Activated T-cell treated with anti-CD3 and anti-CD28 coated beads for 1 hour (primary cell): ENCODE measurements at places on chromosomes 11 and 22.

DNA sequence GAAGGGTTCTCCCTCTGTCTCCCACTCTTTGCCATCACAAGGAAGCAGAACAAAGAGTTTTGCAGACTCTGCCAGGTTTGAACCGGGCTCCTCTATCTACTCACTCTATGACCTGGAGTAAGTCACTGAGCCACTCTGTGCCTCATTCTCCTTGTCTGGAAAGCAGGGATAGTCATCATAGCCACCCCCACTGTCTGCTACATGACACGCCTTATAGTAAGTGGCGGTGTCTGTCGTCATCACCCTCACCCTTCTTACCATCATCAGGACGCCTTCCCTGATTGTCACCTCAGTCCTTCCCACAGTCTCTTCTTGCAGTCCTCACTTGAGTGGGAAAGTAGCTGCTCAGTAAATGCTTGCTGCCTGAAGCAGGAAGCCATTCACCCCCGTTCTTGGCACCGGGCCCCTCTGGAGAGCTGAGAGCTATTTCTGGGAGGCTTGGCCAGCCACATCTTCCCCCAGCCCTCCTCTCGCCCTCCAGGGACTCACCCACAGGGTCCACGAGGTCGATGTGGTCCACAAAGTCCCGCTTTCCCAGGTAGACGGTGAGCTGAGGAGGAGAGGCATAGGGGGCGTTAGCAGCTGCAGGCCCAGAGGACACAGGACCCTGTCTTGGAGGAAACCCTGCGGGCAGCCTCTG, 46.4 kb downstream of the TPBGL start:
- no peak for DNase-seq

DNA sequence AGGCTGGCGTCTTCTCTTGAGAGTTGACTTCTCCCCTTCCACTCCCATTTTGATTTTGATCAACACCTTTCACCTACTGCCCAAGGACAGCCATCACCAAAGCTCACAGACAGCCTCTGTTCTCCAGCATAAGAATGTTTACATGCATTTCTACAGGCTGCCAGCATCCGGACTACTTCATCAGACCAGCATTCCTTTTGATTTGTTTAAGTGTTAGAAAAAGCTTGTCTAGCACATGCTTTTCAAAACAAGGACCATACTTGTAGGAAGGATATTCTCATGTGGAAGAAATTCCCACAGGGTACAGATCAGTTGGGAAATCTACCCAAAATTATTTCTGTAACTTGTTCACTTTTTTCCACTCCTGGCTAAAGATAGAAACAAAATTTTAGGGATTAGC, 6.2 kb upstream of the KCNA4 start:
- no peak for DNase-seq

DNA sequence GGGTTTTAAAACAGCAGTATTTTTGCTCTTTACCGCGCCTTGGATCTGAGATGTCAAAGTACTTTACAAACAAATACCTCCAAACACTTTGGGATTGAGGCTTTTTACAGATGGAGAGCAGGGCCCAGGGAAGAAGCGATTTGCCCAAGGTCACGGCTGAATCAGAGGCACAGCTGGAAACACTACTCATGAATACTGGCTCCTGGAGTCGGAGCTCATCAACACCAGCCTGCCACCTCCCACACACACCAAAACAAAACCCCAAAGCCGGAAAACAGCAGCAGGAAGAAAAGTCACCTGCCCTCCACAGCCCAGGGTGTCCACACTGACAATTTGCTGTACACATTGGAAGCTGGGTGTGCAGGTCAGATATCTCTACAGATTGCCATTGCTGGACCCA, 339.4 kb downstream of the CADM1 start:
- no peak for DNase-seq

DNA sequence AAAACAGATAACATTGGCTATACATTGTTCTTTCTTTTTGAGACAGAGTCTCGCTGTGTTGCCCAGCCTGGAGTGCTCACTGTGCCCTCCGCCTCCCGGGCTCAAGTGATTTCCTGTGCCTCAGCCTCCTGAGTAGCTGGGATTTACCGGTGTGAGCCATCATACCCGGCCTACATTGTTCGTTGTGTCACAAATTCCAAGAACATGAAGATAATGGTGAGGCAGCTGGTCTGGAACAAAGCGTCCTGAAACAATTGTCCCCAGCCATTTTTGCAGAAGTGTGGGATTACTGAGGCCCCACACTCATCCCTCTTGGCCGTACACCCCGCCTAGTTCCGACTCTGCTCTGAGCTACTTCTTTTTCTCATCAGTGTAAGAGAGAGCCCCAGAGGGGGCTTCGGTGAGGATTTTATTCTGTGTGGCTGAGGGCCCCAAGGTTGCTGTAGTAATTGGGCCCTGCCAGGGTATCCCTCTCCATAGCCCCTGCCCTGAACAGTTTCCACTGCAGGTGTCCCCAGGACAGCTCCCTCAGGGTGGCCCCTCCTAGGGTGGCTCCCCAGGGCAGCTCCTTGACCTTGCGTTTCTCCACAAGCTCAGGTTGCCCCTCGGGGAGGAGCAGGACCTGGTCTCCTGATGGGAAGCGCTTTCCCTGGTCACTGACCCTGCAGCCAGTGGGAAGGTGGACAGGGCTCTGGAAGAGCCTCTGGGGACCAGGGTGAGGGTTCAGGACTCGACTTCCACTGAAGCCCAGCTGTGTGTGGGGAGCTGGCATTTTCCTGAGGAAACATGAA, 13.1 kb upstream of the ARSA start:
- DNase-seq: no peak

DNA sequence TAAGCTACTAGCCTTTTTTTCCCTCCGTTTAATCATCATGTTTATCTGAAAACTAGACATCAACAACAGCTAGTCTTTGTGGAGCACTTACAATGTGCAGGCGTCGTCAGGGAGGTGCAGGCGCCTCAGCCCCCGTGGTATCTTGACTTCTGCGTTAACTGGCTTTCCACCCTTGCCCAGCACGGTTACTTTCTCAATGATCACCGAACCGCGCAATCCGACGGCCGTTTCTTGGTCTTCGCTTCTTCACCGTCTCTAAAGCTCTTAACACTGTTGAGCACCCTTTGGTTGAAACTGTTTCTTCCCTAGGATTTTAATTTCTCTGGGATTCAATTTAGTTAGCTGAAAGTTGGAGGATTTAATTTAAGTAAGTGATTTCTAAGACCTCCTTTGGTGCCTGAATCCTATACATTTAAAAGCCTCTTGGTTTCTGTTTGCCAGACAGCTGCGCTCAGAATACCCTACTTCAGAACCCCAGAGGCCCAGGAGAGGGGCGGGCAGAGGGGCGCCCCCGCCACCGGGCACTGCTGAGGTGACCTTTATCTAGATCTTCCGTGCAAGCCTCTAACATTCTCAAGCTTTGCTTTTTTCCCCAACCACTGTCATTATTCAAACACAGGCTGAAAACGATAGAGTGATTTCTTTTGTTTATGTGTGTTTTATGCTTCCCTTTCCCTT, 18.0 kb upstream of the TMEM218 start:
- DNase-seq: no peak

- DNase-seq: no peak
These were observed 3.3 kb upstream of the ABCG4 start for GRCh38 chr11:119145551-119145950.

- DNase-seq: no peak
These were observed 42.4 kb upstream of the WEE1 start for GRCh38 chr11:9530901-9531625.

GRCh38 chr11:68014157-68014946, 4.2 kb downstream of the ALDH3B1 start:
- DNase-seq: no peak

DNA sequence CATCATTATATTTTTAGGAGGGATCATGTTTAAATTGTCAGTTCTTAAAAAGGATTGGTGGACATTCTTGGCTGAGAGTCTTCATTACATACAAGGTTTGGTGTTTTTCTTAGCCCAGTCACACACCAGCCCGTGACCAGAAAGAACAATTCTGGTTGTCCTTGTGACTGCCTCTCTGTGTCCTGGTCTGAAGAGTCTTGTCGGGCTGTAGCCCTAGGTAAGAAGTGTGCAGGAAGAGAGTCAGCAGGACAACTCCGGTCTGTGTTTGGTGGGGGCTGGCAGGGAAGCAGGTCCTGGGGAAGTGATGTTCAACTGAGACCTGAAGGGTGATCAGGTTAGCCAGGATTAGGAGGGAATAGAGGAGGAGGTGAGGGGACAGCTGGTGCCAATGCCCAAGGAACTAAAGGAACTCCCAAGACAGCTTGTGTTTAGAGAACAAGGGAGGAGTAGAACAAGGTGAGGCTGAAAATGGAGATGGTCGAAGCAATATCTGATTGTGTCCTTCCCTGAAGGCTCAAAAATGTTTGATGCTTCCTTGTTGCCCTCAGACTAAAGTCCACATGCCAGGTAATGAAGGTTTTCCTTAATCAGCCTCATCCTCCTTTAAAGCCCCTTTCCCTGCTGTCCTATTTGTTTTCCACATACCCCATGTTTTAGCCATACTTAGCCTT, 65.3 kb upstream of the ADORA2A start:
- no peak for DNase-seq

- no peak for DNase-seq
These were observed 11.9 kb downstream of the KLHL35 start for GRCh38 chr11:75421035-75421602.
